Suprapubic skin (tissue), 4 donors: ENCODE measurements at places on chromosomes 3 and 15.
A peak's percentile ranks its signal among the peaks of the same experiment; 100 is the strongest.

- H3K36me3 ChIP-seq = no peaks in the 10 kb centered on the region
- H3K4me3 ChIP-seq = no peak overlapping the region
- H3K27me3 ChIP-seq = no peaks in the 10 kb centered on the region
- no peak overlapping the region for H3K27ac ChIP-seq
- DNase-seq = no peak
Observed at GRCh38 chr3:98172621-98173020, 6.1 kb downstream of the OR5H15 start.

GRCh38 chr3:188049606-188050530, 104.1 kb upstream of the LPP start:
- no peak for DNase-seq
- H3K4me1 ChIP-seq = peaks cover 22% of the 10 kb centered on the region
- H3K36me3 ChIP-seq = no peaks in the 10 kb centered on the region
- H3K27ac ChIP-seq = no peak overlapping the region
- H3K27me3 ChIP-seq = no peaks in the 10 kb centered on the region
- no peak overlapping the region for H3K4me3 ChIP-seq

DNA sequence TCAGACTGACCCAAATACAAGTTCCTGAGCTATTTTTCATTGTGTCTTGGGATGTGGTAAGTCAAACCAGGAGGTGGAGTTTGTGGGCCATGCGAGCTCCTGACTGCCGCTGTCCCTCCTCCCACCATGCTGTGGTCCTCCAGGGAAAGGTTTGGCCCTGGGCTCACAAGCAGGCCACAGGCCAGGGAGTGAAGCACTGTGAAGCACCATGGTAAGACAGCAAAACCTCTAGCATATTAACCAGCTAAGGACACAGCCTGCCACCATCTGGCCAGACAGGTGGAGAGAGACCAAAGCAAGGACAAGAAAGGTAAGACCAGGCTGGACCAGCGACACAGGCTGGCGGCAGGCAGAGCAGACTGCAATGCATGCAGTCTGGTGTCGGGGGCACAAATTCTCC, 15.3 kb downstream of the RAB43 start:
- no peak for DNase-seq
- no peak overlapping the region for H3K4me3 ChIP-seq
- H3K27me3 ChIP-seq = no peaks in the 10 kb centered on the region
- H3K27ac ChIP-seq = no peak overlapping the region

DNA sequence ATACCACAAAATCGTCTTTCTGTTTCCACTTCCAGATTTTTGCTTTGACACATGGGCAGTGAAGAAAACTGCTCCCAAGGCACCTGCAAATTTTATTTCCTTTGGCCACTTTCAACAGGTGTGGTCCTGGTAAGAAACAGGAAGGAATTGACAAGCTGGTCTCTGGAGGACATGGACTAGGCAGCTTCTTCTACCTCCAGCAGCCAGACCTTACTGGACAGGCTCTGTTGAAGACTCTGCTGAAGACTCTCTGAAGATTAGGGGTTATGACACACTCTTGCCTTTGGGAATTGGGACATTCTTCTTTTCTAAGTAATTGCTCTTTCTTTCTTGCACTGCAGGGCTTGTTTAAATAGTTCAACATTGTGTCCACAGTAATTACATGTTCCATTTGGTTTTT, 147.7 kb upstream of the DCBLD2 start:
- no peaks in the 10 kb centered on the region for H3K27me3 ChIP-seq
- no peak overlapping the region for H3K27ac ChIP-seq
- no peak for DNase-seq
- H3K4me3 ChIP-seq = no peak overlapping the region
- H3K4me1 ChIP-seq = no peaks in the 10 kb centered on the region

GRCh38 chr15:27662892-27663291, 436.2 kb downstream of the OCA2 start:
- H3K36me3 ChIP-seq = no peaks in the 10 kb centered on the region
- no peak overlapping the region for H3K27ac ChIP-seq

DNA sequence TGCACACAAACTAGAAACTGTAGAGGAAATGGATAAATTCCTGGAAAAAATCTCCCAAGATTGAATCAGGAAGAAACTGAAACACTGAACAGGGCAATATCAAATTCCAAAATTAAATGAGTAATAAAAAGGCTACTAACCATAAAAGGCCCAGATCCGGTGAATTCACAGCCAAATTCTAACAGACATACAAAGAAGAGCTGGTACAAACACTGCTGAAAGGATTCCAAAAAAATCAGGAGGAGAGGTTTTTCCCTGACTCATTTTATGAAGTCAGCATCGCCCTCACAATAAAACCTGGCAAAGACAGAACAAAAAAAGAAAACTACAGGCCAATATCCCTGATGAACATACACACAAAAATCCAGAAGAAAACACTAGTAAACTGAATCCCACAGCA, 462.4 kb upstream of the THBS1 start:
- no peaks in the 10 kb centered on the region for H3K4me1 ChIP-seq
- H3K36me3 ChIP-seq = no peaks in the 10 kb centered on the region
- no peak for DNase-seq

DNA sequence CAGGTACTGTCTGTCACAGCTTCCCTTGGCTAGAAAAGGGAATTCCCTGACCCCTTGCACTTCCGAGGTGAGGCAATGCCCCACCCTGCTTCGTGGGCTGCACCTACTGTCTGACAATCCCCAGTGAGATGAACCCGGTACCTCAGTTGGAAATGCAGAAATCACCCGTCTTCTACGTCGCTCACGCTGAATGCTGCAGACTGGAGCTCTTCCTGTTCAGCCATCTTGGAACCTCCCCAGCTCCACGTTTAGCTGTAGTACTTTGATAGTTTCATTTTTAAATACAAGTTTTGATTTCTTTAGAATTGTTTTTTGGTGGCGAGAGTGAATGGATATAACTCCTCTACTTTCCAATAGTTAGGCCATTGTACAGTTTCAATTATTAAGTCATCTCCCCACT, 17.8 kb upstream of the HDGFL3 start:
- no peaks in the 10 kb centered on the region for H3K4me1 ChIP-seq
- no peaks in the 10 kb centered on the region for H3K27me3 ChIP-seq
- no peak for DNase-seq
- no peak overlapping the region for H3K4me3 ChIP-seq
- H3K36me3 ChIP-seq = no peaks in the 10 kb centered on the region

DNA sequence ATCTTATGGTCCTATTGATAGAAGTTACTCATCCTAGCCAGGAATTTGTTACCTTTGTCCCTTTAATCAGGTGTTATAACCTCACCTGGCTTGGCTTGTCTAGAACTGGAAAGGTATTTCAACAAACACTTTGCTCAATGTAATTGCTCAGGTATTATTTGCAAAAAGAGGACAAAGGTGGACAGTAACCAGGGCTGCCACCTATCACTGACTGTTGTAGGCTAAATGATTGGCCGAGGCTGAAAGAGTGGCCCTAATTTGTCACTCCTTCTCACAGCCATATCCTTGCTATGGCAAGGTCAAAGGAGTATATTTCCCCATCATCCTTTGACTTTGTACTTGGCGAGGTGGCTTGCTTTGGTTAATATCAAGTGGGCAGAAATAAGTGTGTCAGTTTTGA, 2.7 kb upstream of the SELENOS start:
- H3K27ac ChIP-seq = no peak overlapping the region
- no peak for DNase-seq
- H3K36me3 ChIP-seq = peaks cover 57% of the 10 kb centered on the region
- H3K4me3 ChIP-seq = no peak overlapping the region
- H3K4me1 ChIP-seq = peaks cover 20% of the 10 kb centered on the region

DNA sequence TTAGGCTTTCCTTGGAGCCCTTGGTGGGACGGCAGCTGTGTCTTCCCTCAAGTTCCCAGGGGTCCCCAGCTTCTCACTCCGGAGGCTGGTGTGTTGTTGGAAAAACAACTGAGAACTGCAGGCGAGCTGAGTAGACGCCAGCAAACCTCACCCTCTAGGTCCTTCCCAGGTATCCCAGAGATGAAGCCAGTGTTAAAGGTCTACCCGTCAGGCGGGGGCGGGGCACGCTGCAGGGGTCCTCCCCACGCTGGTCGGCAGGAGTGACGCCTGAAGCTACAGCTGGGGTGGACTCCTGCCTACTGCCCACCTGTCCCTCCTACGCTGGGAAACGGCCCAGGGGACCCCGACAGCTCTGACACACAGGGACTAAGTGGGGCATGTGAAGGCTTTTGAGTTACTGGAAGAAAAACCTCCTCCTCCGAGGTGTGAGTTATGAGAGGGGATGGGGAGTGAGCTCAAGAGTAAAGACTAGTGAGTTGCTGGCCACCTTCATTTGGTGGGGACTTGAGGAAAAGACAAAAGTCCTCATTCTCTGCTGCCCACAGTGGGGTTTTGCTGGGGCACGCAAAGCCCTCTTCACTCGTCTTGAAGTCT, 32.2 kb upstream of the SNRPA1 start:
- H3K27me3 ChIP-seq = peaks cover 12% of the 10 kb centered on the region
- no peak overlapping the region for H3K27ac ChIP-seq
- no peak for DNase-seq
- no peaks in the 10 kb centered on the region for H3K4me1 ChIP-seq
- H3K4me3 ChIP-seq = no peak overlapping the region

- H3K27me3 ChIP-seq = no peaks in the 10 kb centered on the region
- peak overlapping the region; percentile 97 for H3K27ac ChIP-seq
- no peak for DNase-seq
Observed at GRCh38 chr15:70761931-70762468, 1.4 kb downstream of the UACA start.

DNA sequence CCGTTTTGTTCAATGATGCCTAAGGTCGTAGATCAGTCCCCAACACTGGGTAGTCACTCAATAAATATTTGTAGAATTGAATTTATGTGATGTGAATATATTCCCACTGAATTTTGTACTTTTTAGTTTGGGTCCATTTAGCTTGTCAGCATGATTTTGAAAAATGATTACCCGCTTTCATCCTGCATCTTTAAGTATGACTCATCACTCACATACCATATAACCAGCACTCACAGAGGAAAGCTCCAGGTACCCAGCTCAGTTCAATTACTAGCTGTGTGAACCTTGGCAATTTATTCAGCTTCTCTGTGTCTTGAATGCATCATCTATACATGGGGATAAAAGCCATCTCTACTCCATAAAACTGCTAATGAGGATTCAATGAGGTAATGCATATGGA, 2.2 kb upstream of the MLF1 start:
- H3K27ac ChIP-seq = no peak overlapping the region
- no peak for DNase-seq
- peaks cover 16% of the 10 kb centered on the region for H3K4me1 ChIP-seq
- no peak overlapping the region for H3K4me3 ChIP-seq

GRCh38 chr3:17478673-17479072, 263.8 kb downstream of the TBC1D5 start:
- peaks cover 8% of the 10 kb centered on the region for H3K4me1 ChIP-seq
- H3K36me3 ChIP-seq = no peaks in the 10 kb centered on the region
- H3K27ac ChIP-seq = no peak overlapping the region
- no peak overlapping the region for H3K4me3 ChIP-seq
- no peak for DNase-seq

DNA sequence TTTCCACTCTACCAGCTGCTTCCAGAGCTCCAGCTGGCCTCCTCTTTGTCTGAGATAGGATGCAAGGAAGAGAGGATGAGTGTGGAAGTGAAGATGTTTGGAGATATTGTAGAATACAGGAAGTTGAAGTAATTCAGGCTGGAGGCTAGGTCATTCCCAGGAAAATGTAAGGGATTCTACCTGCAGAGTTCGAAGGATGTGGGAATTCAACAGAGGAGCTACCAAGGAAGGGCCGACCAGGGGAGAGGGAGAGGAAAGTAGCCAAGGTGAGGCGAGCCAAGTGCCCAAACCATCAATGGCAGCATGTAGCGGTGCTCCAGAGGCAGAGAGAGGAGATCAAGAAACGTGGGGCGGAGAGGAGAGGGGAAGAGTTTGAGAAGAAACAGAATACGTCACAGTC, 49.0 kb upstream of the EPHB3 start:
- peaks cover 25% of the 10 kb centered on the region for H3K27me3 ChIP-seq
- no peak for DNase-seq
- H3K4me3 ChIP-seq = no peak overlapping the region
- H3K4me1 ChIP-seq = peaks cover 12% of the 10 kb centered on the region

DNA sequence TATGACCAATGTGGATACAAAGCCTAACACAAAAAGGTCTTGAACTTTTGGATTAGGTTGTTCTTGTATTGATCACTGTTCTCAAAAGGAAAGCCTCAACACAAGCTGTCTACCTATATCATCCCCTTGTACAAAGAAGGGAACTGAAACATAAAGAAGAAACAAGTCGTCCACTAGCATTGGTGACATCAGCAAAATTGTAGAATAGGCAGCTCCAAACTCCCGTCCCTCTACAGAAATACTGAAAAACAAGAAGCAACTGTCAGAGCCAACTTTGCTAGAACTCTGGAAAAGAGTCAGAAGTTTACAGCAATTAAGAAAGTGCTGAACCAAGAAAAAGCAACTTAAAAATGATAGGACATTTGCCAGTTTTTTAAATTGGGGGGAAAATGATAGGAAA, 7.5 kb upstream of the NR1I2 start:
- no peaks in the 10 kb centered on the region for H3K36me3 ChIP-seq
- H3K27me3 ChIP-seq = no peaks in the 10 kb centered on the region
- H3K4me1 ChIP-seq = no peaks in the 10 kb centered on the region
- DNase-seq = no peak
- H3K27ac ChIP-seq = no peak overlapping the region
- no peak overlapping the region for H3K4me3 ChIP-seq

GRCh38 chr3:124504332-124505059, 225.8 kb upstream of the UMPS start:
- no peak for DNase-seq
- H3K27ac ChIP-seq = no peak overlapping the region
- H3K36me3 ChIP-seq = no peaks in the 10 kb centered on the region
- no peak overlapping the region for H3K4me3 ChIP-seq
- H3K4me1 ChIP-seq = peaks cover 10% of the 10 kb centered on the region

DNA sequence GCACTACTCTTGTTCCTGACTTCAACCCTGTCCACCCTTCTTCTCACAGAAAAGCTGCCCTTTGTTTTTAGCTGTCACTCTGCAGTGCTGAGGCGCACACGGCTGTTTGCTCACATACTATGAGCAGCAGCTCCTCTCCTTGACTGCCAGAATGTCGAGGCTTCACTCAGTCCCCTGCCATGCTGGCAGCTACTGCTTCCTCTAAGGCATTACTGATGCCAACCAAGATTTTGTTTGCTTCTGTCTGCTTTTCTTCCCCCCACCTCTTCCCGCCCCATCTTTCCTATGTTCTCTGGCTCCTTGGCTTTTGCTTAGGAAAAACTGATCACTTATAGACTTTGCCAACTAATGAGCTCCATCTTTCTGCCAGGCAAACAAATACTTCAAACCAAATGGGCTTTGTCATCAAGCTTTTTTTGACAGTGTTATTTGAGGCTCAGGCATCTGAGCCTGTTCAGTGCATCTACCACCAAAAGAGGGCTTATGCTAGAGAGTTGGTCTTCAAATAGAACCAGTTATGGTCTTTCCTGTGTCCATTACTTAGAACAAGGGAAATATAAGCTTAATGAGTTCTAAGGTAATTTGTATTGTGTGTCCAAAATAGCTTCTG, 81.0 kb downstream of the FBXL2 start:
- H3K4me3 ChIP-seq = no peak overlapping the region
- DNase-seq = no peak
- no peaks in the 10 kb centered on the region for H3K27me3 ChIP-seq
- H3K4me1 ChIP-seq = peaks cover 4% of the 10 kb centered on the region
- no peaks in the 10 kb centered on the region for H3K36me3 ChIP-seq
- H3K27ac ChIP-seq = no peak overlapping the region

- no peaks in the 10 kb centered on the region for H3K27me3 ChIP-seq
- H3K4me1 ChIP-seq = peaks cover 32% of the 10 kb centered on the region
- no peak overlapping the region for H3K27ac ChIP-seq
- peak; percentile 43 for DNase-seq
- H3K36me3 ChIP-seq = no peaks in the 10 kb centered on the region
Observed at GRCh38 chr3:46665763-46666452, 27.6 kb downstream of the ALS2CL start.
